GF-D8 (cell line): ENCODE measurements at places on chromosomes 16 and 17.

DNA sequence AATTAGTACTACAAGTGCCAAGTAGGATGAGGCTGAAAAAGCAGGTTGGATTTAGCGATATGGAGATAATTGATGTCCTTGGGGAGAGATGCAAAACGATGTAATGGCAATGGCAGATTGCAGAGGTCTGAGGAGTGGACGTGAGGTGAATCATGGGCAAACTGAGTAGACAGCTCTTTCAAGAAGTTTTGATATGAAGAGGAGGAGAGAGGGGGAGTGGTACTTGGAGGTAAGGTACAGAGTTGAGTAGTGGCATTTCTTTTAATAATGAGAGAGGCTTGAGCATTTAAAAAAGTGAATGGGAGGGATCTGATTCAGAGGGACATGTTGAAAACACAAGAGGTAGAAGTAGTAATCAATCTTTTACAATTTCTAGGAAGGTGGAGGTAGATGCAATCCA is 17.7 kb upstream of the VPS4A start:
- no peak for DNase-seq

DNA sequence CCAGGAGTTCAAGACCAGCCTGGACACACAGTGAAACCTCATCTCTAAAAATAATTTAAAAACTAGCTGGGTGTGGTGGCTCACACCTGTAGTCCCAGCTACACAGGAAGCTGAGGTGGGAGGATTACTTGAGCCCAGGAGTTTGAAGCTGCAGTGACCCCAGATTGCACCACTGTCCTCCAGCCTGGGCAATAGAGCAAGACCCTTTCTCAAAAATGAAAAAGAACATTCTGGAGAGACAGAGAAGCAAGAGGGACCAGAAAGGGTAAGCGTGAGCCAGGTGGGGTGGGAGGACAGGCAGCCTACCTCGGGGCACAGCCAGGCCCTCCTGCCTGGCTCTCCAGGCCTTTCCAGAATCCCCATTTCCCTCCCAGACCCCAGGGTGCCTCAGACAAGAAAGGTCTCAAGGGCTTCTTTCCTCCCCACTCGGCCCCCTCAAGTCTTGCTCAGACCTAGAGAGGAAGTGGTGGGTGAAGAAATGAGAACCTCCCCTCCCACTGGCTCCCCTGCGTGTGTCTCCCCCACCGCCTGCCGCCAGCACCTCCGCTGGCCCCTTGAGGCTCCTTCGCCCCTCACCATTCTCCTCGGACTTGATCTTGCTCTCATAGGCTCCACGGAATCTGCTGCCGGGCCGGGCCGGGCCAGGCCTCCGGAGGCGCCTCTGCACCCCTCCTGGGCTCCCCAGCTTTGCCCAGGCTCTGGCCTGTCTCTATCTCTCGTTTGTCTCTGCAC is 503 bp downstream of the C16orf54 start:
- DNase-seq = peak; percentile 63

DNA sequence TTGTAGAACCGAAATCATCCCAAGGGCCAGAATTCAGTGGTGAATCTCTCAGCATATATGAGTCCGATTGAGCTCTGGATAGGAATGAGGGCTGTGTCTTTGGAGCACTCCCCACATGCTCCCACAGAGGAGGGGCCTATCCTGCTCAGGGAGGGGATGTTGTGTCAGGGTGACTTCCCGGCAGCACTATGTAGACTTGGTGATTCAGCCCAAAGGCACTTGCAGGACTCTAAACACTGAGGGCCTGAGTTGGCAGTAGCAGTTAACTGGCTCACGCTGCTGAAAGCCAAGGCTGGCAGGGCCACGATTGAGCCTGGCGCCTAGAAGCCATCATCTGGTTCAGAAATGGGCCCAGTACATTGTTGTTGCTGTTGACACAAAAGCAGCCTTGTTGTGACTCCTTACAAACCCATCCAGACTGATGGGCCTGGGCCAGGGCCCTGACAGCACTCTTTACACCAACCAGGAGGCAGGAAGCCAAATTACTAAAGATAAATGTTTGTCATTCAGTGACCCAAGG is 31.9 kb downstream of the NMT1 start:
- DNase-seq = no peak

GRCh38 chr17:61479493-61480413 is 27.5 kb downstream of the TBX4 start:
- DNase-seq = no peak

GRCh38 chr17:43334738-43335402 is 63.9 kb upstream of the ARL4D start:
- no peak for DNase-seq

GRCh38 chr16:35752773-35753558 is 2293.6 kb downstream of the TP53TG3F start:
- DNase-seq = no peak

DNA sequence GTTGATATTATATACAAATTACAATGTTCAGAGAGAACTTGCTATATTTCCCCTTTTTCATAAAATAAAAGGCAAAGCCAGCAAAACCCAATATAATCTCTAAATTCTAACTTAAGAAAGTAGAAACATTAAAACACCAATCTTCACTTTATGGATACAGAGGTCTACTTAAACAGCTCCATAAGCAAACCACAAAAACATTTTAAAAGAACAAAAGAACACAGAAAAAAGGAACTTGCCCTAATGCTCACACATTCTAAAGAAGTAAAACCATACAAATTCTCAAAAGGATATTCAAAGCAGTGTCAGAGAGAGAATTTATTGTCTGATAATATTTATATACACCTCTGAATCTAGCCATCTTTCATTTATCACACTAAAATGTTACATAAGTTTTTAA is 606 bp downstream of the ABCA10 start:
- DNase-seq = no peak

- peak; percentile 90 for DNase-seq
Measured at GRCh38 chr16:71808593-71809459, at the start of gene AP1G1. Gene AP1G1 (minus strand): TSS chr16:71808834. CDS start chr16:71789479, 19,355 bp downstream.

- DNase-seq = peak; percentile 82
Measured at GRCh38 chr17:73151916-73152632, 12.7 kb upstream of the SSTR2 start.

DNA sequence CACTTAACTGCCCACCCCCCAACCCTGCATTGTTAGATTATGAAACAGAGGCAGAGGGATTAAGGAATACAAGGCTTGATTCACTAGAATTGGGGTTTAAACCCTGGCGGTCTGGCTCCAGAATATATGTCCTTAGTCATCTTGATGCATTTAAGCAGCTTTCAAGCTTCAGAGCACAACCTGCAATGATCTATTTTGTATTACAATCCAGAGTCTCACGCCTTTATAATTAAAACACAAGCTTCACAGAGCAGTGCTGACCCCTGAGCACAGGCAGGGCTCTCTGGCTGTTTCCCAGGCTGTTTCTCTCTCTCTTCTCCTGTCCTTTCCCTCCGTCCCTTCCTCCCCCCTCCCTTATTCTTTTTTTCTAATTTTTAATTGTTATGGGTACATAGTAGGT is 209.1 kb downstream of the SPECC1 start:
- no peak for DNase-seq

DNA sequence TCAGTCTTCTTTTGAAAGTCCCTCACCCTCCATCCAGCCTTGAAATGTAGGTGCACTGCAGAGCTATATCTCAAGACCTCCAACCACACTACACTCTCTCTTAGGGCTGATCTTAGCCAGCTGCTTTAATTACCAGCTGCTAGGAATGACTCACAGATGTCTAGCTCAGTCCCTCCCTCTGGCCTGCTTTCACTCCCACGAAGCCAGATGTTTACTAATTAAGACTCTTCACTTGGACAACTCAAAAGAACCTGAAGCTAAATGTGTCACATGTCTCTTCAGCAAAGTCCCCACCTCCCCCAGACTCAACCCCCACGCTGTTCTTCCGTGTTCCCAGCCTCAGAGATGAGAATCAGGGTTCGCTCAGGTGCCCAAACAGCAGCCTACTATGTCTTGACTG is 2.6 kb downstream of the GTF3C1 start:
- no peak for DNase-seq

- no peak for DNase-seq
Measured at GRCh38 chr16:84887207-84887606, 67.4 kb downstream of the CRISPLD2 start.

DNA sequence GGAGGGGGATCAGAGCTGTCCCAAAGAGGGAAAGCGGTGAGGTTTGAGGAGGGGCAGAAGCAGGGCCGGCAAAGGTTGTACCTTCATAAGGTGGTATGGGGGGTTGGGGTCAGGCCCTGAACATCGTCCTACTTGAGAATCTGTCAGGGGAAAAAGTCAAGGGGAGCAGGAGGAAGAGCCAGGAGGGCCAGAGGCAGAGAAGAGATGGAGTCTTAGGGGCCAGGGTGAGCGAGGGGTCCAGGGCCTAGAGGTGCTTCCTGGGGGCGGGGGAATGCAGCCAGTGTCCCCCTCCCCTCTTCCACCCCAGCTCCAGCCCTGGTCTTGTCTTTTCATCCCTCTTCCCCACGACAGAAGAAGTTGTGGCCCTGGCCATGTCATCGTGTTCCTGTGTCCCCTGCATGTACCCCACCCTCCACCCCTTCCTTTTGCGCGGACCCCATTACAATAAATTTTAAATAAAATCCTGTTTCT is 1.3 kb upstream of the PRRT2 start:
- no peak for DNase-seq

- no peak for DNase-seq
Measured at GRCh38 chr17:83186226-83186625, 106.8 kb downstream of the METRNL start.

DNA sequence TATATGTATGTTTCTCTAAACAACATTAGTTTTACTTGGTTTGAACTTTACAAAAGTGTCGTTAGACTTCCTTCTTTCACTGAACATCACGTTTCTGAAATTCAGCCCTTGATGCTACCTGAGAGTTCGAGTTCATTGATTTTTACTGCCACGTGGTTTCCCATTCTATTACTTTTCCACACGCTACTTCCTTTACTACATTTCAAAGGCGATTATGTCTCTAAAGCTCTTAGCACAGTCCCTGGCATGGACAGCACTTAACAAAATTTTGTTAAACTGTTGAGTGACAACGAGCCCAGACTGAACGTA is 15.9 kb upstream of the ARHGAP17 start:
- no peak for DNase-seq

GRCh38 chr16:142405-142967 is 4.0 kb upstream of the NPRL3 start:
- no peak for DNase-seq

DNA sequence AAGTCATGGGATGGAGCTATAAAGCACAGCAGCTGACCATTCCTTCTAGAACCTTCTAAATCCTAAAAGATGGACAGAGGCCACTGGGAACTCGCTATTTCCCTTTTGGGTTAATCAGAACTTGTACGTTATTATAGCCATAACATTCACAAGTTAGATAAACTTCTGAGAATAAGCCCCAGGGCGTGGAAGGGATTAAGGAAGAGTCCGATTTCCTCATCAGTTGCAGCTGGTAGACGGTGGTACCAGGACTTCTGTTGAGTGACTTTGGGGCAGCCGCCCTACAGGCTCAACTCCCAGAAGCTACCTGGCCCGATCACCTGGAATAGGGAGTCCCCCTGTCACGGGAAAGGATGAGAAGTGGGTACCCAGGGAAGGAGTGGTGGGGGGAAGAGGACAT is 370.1 kb upstream of the ZFHX3 start:
- no peak for DNase-seq
